ENCODE measurements at places on chromosomes 7 and 10.

DNA sequence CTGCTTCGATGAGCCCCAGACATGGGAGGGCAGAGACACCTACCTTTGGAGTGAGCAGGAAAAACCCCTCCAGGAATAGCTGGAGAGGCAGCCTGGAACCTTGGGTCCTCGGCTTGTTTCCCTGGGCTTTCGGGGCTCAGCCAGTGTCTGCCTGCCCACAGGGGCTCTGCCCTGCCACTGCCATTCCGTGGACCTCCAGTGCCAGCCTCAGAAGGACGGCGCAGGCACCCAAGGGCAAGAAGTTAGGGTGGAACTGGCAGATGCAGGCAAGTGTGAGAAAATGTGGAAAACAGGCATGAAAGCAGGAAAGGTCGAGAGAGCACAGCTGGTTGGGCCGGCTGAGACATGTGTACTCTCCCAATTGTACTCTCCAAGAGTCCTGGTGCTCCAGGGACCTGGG, 281.5 kb downstream of the GRID1 start:
- DNase-seq, result no peak

- DNase-seq, result peak; percentile 63
Observed at GRCh38 chr7:92448205-92448747, 994 bp downstream of the GATAD1 start.

- DNase-seq, result peak; percentile 4
Observed at GRCh38 chr10:65394502-65395297, 1531.1 kb upstream of the LRRTM3 start.

GRCh38 chr7:44136731-44137130, 4.4 kb downstream of the MYL7 start:
- no peak for DNase-seq

- peak; percentile 21 for DNase-seq
Observed at GRCh38 chr10:3484306-3485056, 300.5 kb downstream of the KLF6 start.

GRCh38 chr10:91415816-91416215, 5.7 kb downstream of the HECTD2 start:
- DNase-seq, result peak; percentile 53

- no peak for DNase-seq
Observed at GRCh38 chr7:151238190-151238810, 6.0 kb downstream of the CHPF2 start.

GRCh38 chr10:106392778-106393177, 771.7 kb downstream of the SORCS1 start:
- no peak for DNase-seq

DNA sequence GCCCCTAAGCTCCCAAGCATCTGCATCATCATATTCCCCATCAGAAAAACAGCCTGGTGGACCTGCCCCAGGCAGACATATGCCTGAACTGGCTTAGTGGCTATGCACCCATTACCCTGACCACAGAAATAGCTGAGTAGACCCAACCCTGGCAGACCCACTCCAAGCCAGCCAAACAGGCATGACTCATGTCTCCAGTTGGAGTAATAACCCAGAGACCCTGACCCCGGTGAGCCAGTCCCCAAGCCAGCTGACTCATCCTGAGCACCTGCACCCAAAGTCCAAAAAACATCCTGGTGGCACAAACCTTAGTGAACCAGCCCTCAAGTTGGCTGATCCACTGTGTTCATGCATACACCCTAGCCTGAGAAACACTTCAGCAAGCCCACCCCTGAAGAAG, 555.9 kb downstream of the GRID1 start:
- DNase-seq, result no peak

- no peak for DNase-seq
Observed at GRCh38 chr7:129401967-129402860, 32.0 kb upstream of the STRIP2 start.

- no peak for DNase-seq
Observed at GRCh38 chr7:23247046-23247602, 549 bp downstream of the GPNMB start.

- peak; percentile 34 for DNase-seq
Observed at GRCh38 chr7:2608921-2609411, 22.8 kb upstream of the TTYH3 start.

DNA sequence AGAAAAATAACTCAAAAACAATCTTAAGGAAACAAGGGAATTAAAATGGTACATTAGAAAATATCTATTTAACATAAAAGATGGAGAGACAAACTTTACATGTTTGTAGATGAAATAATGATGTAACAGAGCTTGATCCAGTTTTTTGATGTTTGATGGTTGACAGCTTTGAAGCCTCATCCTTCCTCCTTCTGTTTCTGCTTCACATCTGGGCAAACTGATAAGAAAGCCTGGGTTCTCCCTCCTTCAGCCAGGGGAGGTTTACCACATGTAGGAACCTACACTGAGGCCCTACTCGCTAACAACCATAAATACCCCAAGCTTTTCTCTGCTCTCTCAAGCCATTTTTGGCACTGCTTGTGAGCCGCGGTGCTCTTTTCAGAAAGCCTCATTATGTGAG, 82.8 kb upstream of the ZNF32 start:
- no peak for DNase-seq

DNA sequence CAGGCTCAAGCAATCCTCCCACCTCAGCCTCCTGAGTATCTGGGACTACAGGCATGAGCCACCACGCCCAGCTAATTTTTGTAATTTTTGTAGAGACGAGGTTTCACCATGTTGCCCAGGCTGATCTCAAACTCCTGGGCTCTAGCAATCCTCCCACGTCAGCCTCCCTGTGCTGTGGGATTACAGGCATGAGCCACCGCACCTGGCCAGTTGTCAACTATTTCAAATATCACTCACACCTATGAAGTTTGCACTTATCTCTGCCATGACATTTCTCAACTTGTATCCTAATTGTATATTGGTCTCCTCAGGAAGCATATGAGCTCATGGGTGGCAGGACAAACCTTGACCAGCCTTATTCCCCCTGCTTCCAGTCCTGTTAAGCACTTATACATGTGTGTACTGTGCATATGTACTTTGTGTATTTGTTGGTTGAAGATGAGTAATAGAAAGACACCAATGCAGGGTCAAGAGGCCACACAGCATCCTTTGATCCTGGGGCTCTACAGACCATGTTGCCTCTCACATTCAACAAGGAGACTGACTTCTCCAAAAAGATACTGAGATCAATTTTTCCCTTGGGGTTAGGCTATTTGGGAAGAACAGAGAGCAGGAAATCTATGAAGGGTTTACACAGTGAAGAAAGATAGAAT, 82.2 kb downstream of the SLC16A9 start:
- no peak for DNase-seq

- DNase-seq, result peak; percentile 83
Observed at GRCh38 chr7:128783143-128783861, 7.7 kb upstream of the OPN1SW start.

GRCh38 chr7:130047831-130048230, 3.3 kb downstream of the ZC3HC1 start:
- no peak for DNase-seq

DNA sequence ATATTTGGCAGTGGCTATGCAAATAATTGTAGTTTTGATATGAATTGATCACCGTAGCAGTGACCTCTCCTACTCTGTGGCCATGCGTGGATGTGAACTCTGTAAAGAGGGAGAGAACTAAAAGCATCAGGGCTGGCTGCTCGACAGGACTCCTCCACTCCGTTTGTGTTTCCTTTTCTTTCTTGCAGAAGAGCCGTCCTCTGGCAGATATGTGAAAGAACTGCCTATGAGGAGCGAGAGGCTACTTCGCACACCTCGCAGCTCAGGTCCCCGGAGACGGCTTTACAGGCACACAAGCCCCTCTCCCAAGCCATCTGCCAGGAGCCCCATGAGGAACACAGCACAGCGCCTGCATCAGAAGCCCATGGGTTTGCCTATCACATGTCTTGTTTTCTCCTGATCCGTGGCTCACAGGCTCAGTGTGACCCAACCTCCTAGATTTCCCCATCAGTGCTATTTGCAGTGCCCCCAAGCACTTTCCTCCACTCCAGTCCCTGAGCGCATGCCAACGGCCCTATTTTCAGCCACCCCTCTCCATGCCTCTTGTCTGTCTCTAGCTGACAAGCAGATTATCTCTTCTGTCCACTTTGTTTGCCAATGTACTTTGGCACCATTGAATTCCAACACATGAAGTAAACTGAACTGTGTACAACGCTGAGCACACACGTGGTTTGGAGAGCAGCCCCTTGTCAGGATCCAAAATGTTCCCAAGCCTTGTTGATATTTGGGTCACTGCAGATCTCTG, 164.3 kb upstream of the AKR1E2 start:
- DNase-seq, result peak; percentile 31

DNA sequence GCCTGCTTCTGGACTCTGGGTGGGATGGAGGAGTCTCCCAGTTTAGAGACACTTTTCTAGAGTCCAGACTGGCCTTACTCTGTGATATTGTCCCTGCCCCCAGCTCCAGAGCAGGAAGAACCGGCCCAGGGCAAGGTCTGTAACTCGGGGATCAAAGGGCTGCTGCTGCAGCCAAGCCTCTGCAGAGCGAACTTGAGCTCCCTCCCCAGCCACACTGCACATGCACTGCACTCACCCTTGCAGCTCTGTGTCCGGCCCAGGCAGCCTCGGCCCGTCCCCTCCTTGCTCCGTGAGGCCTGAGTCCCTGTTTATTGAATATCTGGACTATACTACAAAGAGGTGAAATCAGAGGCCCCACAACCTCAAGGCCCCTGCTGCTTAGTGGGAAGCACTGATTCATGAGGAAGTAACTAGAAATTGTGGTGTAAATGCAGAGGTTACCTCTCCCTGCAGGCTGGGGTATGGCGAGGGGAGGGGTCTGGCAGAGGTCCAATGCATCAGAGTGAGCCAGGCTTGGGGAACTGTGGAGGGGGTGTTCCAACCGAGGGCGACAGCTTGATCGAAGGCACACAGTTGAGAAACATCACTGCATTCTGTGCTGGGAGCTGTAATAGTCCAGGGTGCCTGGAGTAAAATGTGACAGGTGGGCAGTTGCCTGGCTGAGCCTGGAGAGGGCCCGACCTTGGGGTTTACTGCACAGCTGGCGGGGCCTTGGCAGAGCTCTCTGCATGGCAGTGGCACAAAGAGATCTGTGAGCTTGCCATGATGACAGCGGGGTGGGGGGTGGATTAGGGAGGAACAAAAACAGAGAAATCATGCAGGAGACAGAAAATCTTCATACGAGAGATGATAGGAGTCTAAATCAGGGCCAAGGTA, 49.1 kb downstream of the AOC1 start:
- no peak for DNase-seq

DNA sequence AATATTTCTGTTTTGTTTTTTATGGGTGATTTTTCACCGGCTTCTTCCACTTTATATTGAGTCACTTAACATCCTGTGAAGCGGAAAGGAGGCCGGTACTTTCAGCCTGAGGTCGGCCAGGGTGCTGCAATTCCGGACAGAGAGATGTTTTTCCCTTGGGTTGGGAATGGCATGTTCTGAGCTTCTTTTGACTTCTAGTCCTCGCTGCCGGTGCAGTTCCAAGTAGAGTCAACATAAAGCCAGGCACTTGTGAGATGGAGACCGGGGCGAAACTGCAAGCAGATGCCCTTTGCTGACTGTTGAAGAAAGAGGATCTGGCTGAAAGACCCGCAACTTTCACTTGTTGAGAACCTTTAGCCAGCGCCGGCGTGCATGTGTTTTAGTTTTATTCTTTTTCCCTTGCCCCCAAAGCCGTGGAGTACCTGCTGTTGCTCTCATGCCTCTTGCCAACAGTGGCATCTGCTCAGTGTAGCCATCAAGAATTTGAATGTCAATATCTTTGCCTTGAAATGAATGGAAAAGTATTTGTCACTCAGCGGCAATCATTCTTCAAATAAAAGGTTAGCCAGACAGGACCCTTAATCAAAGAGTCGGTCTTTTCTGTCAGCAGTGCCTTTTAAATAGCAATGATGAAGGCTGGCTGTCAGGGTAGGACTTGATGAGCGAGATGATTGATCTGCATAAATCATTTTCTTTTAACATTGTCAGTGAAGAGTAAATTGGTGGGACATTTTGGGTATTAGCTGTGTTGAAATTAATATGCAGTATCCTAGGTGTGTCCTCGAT, 351.2 kb downstream of the LRMDA start:
- no peak for DNase-seq
